ENCODE measurements at places on chromosomes 3 and 15.

GRCh38 chr3:174202116-174202515, 657.0 kb upstream of the NAALADL2 start:
- no peak for DNase-seq

DNA sequence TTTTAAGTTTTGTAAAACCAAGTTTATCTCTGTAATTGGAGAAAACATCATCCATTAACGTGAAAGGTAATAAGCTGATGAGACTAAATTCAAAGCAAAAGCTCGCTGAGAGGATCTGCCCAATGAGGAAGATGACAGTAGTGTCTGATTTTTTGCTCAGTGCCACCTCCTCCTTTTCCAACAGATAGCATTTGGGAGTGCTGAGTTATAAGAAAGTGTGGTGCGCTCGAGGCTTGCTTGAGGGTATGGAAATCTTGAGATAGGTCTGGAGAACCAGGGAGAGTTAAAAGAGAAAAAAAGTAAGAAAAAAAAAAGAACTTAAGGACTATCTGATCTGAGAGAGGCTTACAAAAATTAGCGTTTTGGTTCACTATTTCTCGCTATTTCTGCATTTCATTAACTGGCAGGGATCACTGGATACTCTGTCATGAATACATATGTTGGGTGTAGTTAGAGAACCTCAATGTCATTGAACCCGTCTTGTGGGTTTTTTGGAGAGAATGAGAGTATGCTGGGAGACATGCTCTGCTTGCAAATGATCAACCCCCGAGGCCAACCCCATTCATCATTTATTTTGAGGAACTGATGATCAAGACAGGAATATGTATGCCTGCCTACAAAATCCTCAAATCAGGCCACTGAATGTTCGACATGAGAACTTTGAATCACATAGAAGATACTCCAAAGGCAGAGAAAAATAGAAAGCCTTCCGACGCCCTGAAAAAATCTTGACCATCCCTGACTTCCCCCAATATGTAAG, 973 bp upstream of the USP13 start:
- DNase-seq, result no peak

DNA sequence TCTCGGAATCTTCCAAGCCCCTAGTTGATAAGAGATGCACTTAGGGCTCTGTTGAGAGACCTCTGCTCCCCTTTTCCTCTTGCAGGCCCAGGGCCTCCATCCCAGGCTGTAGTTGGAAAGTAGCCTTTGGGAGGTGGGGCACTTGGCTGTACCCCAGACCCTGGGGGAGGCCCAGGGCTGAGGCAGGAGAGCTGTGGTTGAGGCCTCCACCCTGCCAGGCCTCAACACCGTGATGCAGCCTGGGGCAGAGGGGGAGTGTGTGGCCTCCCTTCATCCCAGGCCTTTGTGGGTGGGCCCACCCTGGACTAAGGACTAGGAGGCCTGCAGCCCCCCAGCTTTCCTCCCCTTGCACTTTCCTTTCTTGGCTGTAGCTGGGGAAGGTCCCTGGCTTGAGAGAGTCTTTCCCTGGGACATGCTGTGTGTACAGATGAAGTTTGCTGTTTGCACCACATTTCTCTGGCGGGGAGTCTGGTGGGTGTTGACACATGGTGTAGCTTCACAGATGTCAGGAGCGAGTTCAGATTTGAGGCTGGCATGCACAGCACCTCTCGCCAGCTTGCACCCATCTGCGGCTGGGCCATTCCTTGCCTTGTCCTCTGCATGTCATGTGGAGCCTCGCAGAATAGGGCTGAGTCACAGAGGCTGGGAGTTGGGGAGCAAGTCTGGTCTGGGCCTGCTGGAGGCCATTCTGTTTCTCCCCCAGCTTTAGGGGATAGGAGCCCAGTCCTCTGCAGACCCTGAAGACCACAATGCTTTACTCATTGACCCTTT, 13.7 kb downstream of the PLEKHO2 start:
- DNase-seq, result no peak

DNA sequence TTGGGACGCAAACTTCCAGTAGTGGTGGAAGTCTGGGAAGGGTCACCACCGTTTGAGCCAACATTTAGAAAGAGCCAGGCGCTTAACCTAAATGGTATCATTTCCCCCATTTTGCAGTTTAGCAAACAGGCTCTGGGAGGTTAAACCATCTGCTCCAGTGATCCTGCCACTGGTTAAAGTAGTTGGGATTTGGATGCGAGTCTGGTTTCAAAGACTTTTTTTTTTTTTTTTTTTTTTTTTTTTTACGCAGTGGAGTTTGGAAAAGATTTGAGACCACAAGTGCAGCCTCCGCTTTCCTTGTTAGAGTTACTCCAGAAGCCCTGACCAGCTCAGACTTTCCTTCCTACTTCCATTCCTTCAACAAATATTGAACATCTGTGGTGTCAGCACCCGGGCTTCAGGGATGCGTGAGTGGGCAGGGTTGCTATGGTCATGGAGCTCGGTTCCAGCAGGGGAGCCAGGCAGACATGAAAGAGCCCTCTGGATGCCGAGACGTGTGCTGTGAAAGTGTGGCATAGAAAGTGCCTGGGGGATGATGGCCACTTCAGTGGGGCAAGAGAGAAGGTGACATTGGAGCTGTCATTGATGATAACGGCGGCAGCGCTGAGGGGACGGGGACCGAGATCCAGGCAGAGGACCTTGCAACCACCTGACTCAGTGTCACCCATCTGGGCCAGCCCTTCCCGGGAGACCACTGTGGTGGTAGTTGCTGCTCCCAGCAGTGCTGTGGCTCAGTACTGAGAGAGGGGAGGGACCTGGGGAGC, 1.1 kb upstream of the RNU6-1 start:
- peak; percentile 55 for DNase-seq

GRCh38 chr3:115292677-115293165, 145.6 kb upstream of the ZBTB20 start:
- no peak for DNase-seq

DNA sequence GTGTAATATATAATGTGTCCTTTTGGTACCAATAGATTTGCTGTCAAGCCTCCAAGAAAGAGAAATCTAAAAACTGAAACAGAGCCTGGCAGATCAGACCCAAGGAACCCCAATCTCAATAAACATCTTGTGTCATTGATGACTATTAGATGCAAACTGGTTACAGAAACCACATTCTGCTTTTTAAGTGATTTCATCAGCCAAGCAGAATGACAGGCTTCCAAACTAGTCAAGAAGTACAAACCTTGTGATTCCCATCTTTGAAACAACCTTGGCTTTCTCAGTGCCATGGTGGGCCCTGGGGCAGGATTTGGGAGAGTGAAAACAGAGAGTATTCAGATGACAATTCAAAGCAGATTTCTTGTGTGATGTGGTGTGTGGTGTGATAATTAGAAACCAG, 45.6 kb upstream of the STRIT1 start:
- DNase-seq, result no peak

DNA sequence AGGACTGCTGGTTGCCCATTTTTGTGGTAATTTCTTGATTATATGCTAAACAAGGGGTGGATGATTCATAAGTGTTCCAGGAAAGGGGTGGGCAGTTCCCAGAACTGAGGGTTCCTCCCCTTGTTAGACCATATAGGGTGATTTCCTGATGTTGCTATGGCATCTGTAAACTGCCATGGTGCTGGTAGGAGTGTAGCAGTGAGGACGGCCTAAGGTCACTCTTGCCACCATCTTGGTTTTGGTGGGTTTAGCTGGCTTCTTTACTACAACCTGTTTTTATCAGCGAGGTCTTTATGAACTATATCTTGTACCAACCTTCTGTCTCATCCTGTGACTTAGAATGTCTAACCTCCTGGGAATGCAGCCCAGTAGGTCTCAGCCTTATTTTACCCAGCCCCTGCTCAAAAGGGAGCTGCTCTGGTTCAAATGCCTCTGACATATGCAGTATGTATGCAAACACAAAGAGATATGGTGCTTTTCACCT, 46.2 kb downstream of the C3orf38 start:
- no peak for DNase-seq

- no peak for DNase-seq
Measured at GRCh38 chr3:100913870-100914648, 79.2 kb downstream of the ABI3BP start.

- peak; percentile 24 for DNase-seq
Measured at GRCh38 chr15:64686130-64686735, 89.2 kb downstream of the RBPMS2 start.

DNA sequence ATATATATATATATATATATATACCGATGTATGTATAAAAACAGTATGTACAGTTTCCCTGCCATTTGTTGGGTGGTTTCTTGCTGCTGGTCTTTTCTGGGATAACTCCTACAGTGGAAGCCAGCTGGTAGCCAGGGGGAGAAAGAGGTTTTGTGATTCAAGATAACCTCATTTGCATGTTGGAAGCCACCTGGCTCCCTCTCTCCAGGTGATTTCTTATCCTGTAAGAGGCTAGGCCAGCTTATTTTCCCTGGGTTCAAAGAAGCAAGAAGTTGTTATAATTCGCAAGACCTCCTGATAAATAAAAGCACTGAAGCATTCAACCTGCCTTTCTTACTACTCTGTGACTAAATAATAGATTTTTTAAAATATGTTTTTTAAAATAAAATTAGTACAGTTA, 443.3 kb downstream of the VGLL3 start:
- DNase-seq, result no peak

DNA sequence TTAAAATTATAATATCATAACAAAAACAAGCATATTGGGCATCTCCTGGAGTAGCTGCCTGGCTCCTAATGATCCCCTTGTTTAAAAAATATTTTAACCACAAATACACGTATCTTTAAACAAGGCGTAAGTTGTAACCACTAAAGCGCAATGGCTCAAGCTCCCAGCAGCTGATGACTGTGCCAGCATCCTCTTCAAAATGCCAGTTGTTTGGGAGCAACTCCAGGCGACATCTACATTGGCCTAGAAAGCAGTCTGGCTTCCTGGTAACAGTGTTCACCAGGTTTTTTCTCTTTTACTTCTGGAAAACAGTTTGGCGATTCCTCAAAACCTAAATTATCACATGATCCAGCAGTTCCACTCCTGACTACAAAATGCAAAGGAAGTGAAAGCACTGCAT, 13.8 kb downstream of the PCOLCE2 start:
- DNase-seq, result no peak

DNA sequence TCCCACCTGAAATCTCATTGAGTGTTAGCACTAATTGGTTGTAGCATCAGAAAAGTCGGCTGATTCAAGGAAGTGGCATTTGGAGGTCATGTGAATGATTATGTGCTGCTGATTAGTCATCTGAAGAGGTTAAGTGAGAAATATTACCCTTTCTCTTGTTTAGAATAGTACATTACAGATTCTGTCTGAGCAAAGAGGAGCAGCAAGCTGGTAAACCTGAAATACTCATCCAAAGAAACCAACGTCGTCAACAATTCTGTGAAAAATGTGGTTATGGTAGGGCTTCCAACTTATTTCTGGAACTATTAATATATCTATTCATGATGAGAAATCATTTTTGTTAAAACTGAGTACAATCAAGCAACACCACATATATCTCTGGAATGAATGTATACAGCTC, 1024.9 kb downstream of the TUSC7 start:
- no peak for DNase-seq

GRCh38 chr3:88957711-88958439, 149.5 kb upstream of the EPHA3 start:
- no peak for DNase-seq

GRCh38 chr3:63060412-63060811, 185.2 kb upstream of the CADPS start:
- no peak for DNase-seq

- DNase-seq, result no peak
Measured at GRCh38 chr3:119642746-119643473, 17.5 kb downstream of the POPDC2 start.

DNA sequence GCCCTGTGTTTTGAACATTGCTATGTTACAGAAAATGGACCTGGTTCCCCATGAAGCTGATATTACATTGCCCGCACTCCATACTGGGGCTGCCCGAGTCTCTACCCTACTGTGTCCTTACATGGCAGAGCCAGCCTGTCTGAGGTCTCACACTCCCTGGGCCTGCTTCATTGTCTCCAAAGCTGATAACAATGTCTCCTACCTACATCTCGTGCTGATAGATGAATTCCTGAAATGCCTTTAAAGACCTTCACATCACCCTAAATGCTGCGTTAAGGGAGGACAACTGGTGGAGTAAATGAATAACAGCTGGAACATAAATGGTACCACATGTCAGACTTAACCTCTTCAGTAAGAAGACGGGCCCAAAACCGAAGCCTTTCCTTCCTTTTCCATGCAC, 62.9 kb upstream of the PTX3 start:
- DNase-seq, result no peak

DNA sequence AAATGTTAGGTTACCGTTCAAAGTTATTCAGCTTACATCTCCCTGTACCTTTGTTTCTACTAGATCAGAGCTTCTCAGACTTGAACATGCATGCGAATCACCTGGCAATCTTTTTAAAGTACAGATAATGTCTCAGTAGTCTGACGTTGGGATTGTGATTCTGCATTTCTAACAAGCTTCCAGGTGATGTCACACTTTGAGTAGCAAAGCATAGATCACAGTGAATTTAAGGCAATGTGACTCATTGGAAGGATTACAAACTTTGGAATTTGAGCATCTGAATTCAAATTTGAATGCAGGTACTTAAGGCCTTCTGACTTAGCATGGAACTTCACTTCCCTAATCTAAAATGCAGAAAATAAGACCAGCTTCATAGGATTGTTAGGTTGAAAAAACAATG, 10.8 kb upstream of the ZMAT3 start:
- DNase-seq, result no peak

- DNase-seq, result no peak
Measured at GRCh38 chr15:36599620-36600433, 20.4 kb downstream of the CDIN1 start.

GRCh38 chr15:87955284-87955909, 301.1 kb downstream of the NTRK3 start:
- DNase-seq, result no peak

GRCh38 chr3:102225407-102226132, 209.2 kb upstream of the ZPLD1 start:
- DNase-seq, result peak; percentile 68

- no peak for DNase-seq
Measured at GRCh38 chr3:7684182-7684715, 817.4 kb upstream of the LMCD1 start.

DNA sequence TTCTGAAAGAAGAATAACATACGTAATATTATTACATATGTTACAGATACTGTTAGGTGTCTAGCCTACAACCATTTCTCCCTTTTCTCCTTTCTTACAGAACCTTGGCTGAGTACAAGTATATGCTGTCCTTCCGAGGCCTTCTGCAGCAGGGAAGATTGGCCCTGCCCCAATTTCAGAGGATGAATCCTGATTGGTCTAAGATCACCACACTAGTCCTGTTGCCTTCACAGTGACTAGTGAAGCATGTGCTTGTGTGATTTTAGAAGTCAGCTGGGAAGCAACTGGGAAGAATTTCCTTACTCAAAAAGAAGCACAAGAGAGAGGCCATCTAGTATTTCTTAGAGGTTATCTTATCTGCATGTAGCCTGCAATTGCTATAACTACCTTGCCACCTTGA, 30.6 kb upstream of the MECOM start:
- DNase-seq, result no peak

GRCh38 chr3:21894459-21895340, 143.7 kb upstream of the ZNF385D start:
- no peak for DNase-seq

- no peak for DNase-seq
Measured at GRCh38 chr3:12974819-12975218, 98.4 kb downstream of the IQSEC1 start.

GRCh38 chr3:127908951-127909350, 6.1 kb upstream of the KBTBD12 start:
- no peak for DNase-seq

GRCh38 chr3:141537856-141538255, 51.0 kb downstream of the RASA2 start:
- DNase-seq, result no peak

- DNase-seq, result no peak
Measured at GRCh38 chr3:13519006-13519791, 29.7 kb upstream of the FBLN2 start.

- DNase-seq, result no peak
Measured at GRCh38 chr3:128697341-128697740, 28.6 kb upstream of the RAB7A start.

All from SHP77 (cell line).